Stimulated activated naive CD8-positive, alpha-beta T cell treated with anti-CD3 and anti-CD28 coated beads, Interleukin-15, Interleukin-2, amounts not matched to agents 100 U/mL and 50 U/mL, for 24 hours (primary cell): ENCODE measurements at places on chromosomes 11 and 22.

DNA sequence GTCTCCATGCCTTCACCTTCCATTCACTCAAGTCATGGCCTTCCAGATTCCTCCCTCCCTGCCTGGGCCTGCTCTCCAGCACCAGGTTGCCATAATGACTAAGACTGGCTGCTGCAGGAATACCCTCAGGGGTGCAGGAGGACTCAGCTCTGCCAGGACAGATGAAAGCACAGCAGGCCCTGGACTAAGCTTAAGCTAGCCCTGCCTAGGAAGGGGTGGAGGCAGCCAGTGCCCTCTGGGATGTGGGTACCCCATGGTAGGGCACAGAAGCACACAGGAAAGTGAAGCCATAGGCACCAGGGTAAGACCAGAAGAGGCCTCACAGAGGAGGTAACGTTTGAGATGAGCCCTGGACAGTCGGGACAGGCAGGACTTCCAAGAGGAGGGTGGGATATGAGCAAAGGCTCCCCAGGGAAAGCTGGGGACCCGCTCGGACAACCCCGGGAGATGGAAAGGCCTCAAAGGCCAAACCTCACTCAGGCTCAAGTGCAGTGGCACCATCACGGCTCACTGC lies 3.0 kb upstream of the RIN1 start:
- no peak for DNase-seq

- DNase-seq: no peak
Measured at GRCh38 chr22:29311464-29312217, 3.9 kb downstream of the RASL10A start.

GRCh38 chr11:26987272-26987671 lies 6.6 kb upstream of the FIBIN start:
- DNase-seq: no peak

GRCh38 chr22:32308191-32308590 lies 49.5 kb upstream of the RFPL3 start:
- no peak for DNase-seq

- no peak for DNase-seq
Measured at GRCh38 chr22:44219101-44219870, 38.6 kb downstream of the PARVG start.

GRCh38 chr11:79082907-79083306 lies 357.9 kb downstream of the TENM4 start:
- no peak for DNase-seq
